ENCODE measurements at places on chromosomes 2 and 18.

DNA sequence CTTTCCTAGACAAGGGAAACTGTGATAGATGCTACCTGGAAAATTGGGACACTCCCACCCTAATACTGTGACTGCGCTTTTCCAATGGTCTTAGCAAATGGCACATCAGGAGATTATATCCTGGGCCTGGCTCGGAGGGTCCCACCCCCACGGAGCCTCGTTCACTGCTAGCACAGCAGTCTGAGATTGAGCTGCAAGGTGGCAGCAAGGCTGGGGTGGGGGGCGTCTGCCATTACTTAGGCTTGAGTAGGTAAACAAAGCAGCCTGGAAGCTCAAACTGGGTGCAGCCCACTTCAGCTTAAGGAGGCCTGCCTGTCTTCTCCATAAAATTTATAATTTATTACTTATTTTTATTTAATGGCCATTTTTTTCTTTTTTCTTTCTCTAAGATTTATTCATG lies 802.1 kb upstream of the SLC39A10 start:
- DNase-seq = no peak

DNA sequence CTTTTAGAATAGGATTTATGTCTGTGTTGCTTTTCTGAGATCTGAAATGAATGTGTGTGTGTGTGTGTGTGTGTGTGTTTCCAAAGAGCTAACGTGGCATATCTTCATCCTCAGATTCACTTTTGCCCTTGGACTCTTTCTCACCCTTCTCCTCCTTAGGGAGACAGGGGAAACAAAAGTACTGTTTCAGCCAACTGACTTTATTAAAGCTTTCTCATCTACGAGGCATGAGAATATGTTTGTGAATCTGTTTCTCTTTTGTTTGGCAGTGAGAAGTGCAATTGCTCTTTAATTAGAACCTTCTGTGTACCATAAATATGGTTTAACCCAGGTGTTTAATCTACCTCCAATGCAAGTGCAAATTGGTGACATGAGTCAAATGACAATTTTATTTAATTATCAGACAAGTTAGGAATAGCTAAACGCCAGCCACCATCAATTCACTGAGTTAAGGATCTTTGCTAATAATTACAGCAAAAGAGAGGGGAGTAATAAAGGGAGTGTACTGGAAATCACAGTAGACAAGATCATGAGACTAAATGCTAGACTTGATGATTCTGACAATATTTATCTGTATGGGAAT lies 186.4 kb upstream of the COL3A1 start:
- DNase-seq = no peak

- no peak for DNase-seq
These were observed 1.4 kb downstream of the COL3A1 start for GRCh38 chr2:188975497-188976102.

GRCh38 chr2:36770542-36771287 lies 74.2 kb downstream of the VIT start:
- no peak for DNase-seq

- no peak for DNase-seq
These were observed 27.9 kb downstream of the COL3A1 start for GRCh38 chr2:189002079-189002478.

GRCh38 chr2:198664321-198664720 lies 793.4 kb downstream of the SATB2 start:
- DNase-seq = no peak

GRCh38 chr2:241350878-241351639 lies 5.0 kb upstream of the FARP2 start:
- DNase-seq = no peak

- no peak for DNase-seq
These were observed 119.3 kb upstream of the IL1R2 start for GRCh38 chr2:101872480-101872879.

DNA sequence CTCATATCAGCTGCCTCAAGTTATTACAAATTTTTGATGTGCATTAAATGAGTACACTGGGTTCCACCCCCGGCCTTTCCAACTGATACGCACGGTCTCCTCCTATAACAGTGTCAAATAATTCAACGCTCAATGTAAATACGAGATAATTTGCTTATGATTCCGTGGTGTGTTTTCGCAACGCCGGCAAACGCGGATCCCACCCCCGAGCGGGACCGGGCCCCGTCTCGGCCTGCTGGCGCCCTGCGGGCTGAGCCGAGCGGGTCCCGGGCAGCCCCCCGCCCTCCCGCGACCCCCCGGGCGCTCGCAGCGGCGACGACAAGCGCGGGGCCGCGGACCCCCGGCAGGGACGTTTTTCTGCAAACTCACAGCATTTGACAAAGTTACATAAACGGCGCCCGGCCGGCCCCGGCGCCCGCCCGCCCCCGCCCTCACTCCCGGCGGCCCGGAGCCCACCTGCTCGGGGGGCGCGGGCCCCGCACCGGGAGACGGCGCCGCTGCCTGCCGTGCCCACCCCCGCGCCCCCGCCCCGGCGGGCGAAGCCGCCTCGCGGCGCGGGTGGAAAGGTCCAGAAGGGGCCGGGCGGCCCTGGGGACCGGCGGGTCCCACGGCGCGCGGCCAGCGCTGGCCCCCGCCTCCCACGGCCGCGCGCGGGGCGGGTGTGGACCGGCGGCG lies 762 bp downstream of the HDAC4 start:
- DNase-seq = no peak

DNA sequence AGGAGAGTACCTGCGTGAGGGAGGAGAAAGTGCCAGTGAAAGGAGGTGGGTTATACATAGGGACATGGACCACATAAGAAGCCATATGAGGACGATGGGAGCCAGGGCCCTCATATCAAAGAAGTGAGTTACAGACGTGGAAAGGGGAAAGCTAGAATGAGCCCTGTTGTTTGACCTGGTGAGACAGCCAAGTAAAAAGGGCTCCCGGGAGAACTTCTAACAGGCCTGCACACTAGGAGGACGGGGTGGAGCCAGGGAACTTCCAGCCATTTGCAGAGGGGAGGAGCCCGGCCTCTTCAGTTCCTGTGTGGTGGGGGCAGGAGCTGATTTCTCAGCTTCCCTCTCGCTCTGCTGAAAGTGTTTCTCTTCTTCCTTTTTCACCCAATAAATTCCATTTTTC lies 84.1 kb upstream of the SLC66A3 start:
- DNase-seq = no peak

GRCh38 chr2:238657132-238658053 lies 190.5 kb upstream of the TWIST2 start:
- DNase-seq = peak; percentile 74

- no peak for DNase-seq
These were observed 1.6 kb downstream of the TSHZ1 start for GRCh38 chr18:75211953-75212750.

DNA sequence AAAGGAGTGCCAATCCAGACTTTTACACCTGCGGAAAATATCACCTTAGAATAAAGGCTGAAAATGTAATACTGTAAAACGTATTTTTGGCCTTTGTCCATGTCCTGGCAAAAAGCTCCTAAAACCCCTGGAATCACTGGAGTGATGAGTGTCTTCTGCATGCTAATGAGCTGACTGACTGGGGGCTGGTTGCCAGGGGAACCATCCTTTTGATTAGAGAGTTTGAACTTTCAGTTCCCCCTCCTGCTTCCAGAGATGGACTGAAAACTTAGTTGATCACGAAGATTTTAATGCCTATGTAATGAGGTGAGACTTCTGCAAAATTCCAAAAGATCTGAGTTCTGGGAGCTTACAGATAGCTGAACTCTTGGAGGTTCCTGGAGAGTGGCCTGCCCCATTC lies 20.5 kb downstream of the PUM2 start:
- no peak for DNase-seq

- no peak for DNase-seq
These were observed 546.7 kb upstream of the ID2 start for GRCh38 chr2:8134985-8135682.

DNA sequence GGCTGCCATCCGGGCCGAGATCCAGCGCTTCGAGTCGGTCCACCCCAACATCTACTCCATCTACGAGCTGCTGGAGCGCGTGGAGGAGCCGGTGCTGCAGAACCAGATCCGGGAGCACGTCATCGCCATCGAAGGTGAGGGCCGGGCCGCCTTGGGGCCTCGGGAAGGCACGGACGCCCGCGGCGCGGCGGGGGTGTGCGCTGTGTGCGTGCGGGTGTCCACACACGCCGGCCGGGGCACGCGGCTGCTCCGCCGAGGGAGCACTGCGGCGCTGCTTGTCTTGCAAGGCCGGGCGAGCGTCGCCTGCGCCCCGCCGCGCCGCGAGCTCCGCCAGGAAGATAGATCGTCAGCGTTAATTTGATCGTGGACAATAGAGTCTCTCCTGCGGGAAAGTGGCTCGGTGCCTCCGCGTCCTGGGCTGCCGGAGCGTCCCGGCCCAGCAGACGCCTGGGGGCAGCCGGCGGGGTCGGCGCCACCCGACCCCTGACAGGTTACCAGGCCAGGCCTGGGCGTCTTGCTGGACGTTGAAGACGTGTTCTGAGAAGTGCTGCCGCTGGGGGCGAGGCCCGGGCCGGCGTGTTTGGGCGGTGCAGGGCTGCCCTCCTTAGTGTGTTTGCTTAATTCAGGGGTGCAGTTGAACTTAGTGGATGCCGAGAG lies 1.0 kb downstream of the AGAP1 start:
- no peak for DNase-seq

GRCh38 chr2:42984617-42985016 lies 192.2 kb upstream of the HAAO start:
- no peak for DNase-seq

DNA sequence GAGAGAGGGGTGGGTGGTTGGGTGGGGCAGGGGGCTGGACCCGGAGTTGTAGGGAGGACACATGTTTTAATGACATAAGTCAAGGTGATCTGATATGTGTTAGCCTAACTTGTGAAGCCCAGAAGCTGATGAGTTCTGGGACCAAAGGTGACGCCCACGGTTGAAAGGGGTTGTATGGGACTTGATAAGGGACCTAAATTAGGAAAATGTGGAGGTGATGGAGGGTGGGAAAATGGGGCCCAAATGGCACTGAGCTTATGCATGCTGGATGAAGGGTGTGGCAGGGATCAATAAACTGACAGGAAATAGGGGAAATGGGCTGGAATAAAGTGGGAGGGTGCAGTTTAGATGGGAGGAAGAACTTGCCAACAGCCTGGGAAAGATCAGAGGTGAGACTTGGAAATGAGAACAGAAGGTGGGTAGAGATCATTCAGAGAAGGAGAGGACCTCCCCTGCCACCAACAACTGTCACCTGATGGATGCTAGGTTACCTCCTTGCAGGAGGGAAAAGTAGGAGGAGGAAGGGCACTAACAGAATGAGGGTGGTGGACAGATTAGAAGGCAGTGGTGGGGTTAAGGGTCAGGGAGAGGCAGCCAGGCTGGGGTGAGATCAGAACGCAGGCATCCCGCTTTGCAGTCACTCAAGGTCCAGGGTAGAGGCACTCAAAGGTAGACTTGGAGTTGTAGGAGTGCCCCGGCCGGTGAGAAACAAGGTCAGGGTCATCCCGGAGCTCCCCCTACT lies 15.3 kb downstream of the WNT10A start:
- DNase-seq = no peak

DNA sequence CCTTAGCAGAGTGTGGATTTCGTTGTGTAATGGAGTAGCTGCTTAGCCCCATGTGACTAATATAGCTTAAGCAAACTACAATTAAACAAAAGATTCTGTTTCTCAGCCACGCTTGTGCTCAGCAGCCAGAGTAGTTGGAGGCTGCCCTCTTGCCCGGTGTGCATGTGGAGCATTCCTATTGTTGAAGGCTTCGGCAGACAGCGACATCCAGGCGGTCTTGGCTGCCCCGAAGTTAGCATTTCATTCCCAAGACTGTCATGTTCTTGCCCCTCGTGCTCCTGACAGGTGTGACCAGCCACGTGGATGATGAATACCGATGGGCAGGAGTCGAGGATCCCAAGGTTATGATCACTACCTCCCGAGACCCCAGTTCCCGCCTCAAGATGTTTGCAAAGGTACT lies 2.4 kb downstream of the IMP4 start:
- DNase-seq = no peak

DNA sequence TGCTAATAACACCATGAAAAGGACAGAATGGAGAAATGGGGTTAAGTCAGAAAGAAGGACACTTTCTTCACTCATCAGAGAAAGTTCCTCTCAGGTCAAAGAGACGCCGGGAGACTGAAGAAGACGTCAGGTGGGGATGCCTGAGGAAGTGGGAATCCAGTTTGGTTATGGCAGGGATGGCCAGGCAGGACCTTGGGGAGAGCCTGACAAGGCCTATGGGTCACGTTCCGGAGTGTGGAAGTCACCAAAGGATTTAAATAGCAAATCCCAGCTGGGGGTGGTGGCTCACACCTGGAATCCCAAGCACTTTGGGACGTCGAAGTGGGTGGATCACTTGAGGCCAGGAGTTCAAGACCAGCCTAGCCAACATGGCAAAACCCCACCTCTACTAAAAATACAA lies 432.7 kb upstream of the SMIM21 start:
- DNase-seq = no peak

DNA sequence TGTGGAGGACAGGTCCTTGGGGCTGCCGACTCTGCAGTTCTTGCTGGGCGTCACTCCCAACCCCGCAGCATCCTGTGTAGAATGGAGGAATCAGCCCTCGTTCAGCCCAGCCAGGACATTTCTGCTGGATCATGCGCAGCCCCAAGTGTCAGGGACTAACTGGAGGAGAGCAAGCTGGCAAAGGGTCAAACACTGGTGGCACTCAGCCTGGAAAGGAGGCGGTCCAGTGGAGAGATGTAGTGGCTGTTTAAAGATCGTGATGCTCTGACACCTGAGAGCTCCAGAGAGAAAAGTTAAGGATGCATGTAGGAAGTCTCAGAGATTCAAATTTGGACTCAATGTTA lies 63.6 kb upstream of the SH3RF3 start:
- DNase-seq = no peak

- DNase-seq = no peak
These were observed 53.1 kb downstream of the NEURL3 start for GRCh38 chr2:96452053-96452452.

- DNase-seq = no peak
These were observed 476.3 kb downstream of the TRIB2 start for GRCh38 chr2:13193075-13193474.

GRCh38 chr2:156332284-156332533 lies 312 bp downstream of the NR4A2 start:
- DNase-seq = no peak

DNA sequence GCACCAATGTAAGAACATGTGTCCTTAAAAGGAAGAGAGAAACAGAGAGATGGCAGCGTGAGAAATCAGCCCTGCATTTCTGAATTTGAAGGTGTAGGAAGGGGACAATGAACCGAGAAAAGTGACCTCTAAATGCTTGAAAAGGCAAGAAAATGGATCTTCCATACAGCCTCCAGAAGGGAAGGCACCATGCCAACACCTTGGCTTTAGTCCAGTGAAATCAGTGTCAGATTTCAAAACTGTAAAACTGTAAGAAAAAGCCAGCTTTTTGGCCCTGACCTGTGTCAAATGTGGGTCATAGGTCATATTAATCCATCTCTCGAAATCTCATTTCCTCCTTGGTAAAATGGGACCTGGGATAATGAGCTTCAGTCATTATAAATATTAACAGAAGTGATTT lies 762.3 kb downstream of the DCDC2C start:
- no peak for DNase-seq

GRCh38 chr2:66531155-66531554 lies 96.2 kb downstream of the MEIS1 start:
- no peak for DNase-seq

- no peak for DNase-seq
These were observed 326.3 kb upstream of the MYT1L start for GRCh38 chr2:2657121-2657962.

GRCh38 chr2:64120928-64121327 lies 23.3 kb downstream of the PELI1 start:
- DNase-seq = no peak

GRCh38 chr2:128445523-128445900 lies 126.8 kb upstream of the HS6ST1 start:
- DNase-seq = peak; percentile 19

- DNase-seq = no peak
These were observed 206.0 kb downstream of the AGPS start for GRCh38 chr2:177598326-177599138.

- DNase-seq = peak; percentile 64
These were observed 50.2 kb upstream of the SLC66A3 start for GRCh38 chr2:11104794-11105660.

Measured in vagina (tissue), 2 donors.